ENCODE measurements at places on chromosomes 12 and 14. TPM values are rescaled to one million over a fixed set of nuclear protein-coding genes. Genes with fewer than 3 reads are reported as not detected.
A peak's percentile ranks its signal among the peaks of the same experiment; 100 is the strongest.

DBX2 gene
- 0.07 TPM for total RNA-seq

GRCh38 chr12:69901221-69901905, 76.3 kb downstream of the MYRFL start:
- no peak for DNase-seq

- no peak for DNase-seq
Measured at GRCh38 chr12:115000038-115000437, 316.1 kb upstream of the TBX3 start.

GRCh38 chr12:55729819-55730818, 1.3 kb upstream of the CD63 start:
- DNase-seq = no peak

EML5 gene
- 0.19 TPM for total RNA-seq

MVK gene
- 12.0 TPM for total RNA-seq

GRCh38 chr14:65434216-65434850, 21.8 kb downstream of the FUT8 start:
- DNase-seq = no peak

GRCh38 chr12:117143008-117143532, 43.9 kb upstream of the TESC start:
- DNase-seq = no peak

- no peak for DNase-seq
Measured at GRCh38 chr12:62649412-62650138, 182.9 kb downstream of the MON2 start.

ADAM21 gene
- total RNA-seq = not detected

GRCh38 chr12:80580254-80580653, 127.2 kb upstream of the MYF6 start:
- no peak for DNase-seq

- no peak for DNase-seq
Measured at GRCh38 chr14:43937001-43937400, 570.1 kb downstream of the FSCB start.

DNA sequence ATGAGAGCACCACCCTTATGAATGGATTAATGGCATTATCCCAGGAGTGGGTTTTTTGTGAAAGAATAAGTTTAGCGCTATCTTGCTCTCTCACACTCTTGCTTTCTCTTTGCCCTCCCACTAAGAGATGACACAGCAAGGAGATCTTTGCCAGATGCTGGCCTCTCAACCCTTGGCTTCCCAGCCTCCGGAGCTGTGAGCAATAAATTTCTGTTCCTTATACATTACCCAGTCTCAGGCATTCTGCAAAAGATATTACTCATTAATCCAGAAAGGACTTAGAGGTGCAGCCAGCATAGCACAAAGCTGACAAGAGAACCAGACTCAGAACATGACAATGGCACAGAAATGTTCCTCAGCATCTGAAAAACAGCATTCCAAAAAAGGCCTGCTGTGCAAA, 190.6 kb downstream of the ITPR2 start:
- no peak for DNase-seq

CCDC196 gene
- total RNA-seq = not detected

DNA sequence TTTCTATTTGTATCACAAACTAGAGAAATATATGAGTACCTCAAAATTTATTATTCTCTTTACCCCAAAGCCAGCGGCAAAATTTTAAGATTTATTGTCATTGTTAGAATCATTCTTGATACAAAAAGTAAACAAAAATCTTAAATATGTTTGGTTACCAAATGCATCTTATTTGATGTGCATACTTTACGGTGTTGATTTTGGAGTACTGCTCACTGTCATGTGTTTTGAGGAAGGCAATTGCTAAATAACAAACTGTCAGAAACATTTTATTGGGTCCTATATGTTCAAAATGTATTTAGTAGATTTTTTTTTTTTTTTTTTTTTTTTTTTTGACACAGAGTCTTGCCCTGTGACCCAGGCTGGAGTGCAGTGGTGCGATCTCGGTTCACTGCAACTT, 124.9 kb downstream of the PTPRR start:
- no peak for DNase-seq

PROX2 gene
- total RNA-seq = not detected

FGF23 gene
- total RNA-seq = not detected

DNA sequence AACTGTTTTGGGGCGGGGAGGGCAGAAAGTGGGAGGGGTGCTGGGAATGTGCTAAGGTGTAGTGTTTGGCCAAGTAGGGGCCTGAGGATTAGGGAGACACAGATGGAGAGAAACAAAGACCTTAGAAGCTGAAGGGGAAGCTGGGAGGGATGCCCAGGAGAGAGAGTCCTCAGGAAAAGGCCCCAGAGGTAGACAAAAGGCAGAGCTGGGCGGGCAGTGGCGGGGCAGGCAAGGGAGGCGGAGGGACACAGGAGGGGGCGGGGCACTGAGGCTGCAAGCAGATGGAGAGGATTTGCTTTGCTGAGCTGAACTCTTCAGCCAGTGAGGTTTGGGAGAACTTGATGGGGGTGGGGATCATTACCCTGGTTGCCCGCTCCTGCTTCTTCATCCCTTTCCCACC, 2.8 kb downstream of the PTMS start:
- no peak for DNase-seq

GRCh38 chr14:61215222-61216020, 65.7 kb downstream of the TMEM30B start:
- DNase-seq = no peak

- no peak for DNase-seq
Measured at GRCh38 chr14:55192054-55192621, 753 bp upstream of the DLGAP5 start.

NDUFB1 gene
- 423 TPM for total RNA-seq

- no peak for DNase-seq
Measured at GRCh38 chr12:105569886-105570285, 239.4 kb downstream of the C12orf75 start.

GRCh38 chr14:101078170-101078891, 174.8 kb upstream of the RTL1 start:
- DNase-seq = no peak

DNA sequence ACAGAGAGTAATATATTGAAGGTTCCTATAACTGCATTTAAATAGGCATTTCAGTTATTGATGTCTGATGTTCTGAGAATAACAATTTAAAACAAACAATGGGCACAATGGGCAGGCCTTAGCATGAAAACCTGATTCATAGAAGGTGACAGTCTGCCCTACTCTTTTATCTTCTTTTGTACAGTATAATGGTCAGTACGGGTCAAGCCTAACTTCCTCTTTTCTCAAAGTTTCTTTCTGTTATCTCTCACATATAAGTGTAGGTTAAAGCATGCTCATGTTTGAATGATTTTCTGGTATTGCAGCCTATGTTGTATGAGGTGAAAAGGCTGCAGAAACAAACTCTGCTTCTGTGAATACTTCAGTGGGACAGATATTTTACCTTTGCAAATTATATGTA, 14.2 kb downstream of the FKBP3 start:
- DNase-seq = no peak

ALG10B gene
- 7.4 TPM for total RNA-seq

DNA sequence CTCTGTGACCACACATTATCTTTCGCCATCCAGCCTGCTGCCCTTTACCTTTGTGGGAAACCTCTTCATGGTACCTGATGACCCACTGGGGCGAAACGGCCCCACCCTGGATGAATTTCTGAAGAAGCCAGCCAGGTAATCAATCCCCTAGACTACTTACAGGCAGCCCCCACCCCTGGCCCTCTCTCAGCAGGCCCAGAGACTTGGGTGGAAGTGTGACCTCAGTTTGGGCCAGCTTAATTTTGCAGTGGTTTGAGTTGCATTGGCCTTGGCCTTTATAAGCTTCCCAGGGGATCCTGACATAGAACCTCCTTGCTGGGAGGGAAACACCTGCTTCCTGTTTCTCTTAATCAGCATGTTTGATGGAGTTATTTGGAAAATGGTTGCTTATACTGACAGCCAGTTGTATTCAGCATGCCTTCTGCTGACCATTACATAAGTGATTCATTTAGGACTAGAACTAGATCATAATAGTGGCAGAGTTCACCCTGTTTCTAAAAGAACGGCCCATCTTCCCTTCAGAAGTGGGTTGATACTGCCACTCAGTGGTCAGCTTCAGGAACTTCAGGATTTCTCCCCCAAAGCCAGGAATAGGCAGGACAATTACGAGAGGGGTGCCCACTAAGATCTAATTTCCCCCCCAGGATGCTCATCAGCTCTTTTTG, 6.1 kb downstream of the SDR39U1 start:
- peak; percentile 64 for DNase-seq

EIF2S3B gene
- not detected for total RNA-seq

- DNase-seq = no peak
Measured at GRCh38 chr12:49893753-49894750, 9.6 kb downstream of the FAIM2 start.

DNA sequence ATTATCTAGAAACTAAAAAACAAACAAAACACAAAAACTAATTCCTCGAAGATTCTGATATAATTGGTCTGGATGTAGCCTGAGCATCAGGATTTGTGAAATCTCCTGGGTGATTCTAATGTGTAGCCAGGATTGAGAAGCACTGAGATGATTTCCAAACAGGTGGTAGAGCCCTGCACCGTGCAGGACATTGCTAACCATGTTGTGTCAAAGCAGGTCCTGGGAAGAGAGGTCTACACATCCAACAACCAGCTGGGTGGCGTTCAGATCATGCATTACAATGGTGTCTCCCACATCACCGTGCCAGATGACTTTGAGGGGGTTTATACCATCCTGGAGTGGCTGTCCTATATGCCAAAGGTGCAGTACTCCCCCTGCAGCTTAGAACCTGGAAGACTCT, 56.3 kb downstream of the FOXN4 start:
- no peak for DNase-seq

DNA sequence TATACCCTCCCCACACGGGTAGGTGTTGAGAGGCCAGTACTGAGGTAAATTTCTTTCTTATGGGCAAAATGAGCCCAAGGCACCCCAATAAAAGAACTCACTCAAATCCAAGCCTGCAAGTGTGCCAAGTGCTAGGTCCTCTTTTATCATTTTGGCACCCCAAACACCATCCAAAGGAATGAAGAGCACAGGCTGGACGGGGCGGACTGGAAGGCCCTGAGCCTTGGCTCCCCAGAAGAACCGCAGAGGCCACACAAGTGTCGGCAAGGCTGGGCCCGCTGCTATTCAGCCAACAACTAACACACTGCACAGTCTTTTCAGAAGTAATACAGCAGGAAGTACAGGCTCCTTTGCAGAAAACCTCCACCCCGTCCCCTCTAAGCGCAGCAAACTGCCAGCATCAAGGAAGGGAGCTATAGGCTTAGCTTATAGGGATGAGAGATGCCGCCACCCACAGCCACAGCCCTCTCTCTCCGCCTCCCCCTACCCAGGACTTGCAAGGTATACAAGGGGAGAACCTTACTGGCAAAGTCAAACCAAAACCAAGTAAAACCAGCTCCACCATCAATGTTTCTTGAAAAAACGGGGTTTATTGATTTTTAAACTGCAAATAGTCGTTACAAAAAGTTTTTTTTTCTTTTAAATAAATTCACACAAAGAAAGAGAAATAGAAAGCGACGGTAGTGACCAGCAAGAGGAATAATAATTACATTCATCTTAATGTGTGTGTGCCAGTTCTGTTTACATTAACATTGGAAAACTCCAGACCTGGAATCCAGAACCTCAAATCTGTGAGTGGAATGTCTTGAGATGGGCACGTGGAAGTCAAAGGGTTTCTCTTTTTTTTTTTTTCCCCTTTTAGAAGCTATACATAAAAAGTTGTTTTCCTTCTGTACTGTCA, 5.5 kb downstream of the ZFP36L1 start:
- no peak for DNase-seq

HOXC11 gene
- not detected for total RNA-seq

DNA sequence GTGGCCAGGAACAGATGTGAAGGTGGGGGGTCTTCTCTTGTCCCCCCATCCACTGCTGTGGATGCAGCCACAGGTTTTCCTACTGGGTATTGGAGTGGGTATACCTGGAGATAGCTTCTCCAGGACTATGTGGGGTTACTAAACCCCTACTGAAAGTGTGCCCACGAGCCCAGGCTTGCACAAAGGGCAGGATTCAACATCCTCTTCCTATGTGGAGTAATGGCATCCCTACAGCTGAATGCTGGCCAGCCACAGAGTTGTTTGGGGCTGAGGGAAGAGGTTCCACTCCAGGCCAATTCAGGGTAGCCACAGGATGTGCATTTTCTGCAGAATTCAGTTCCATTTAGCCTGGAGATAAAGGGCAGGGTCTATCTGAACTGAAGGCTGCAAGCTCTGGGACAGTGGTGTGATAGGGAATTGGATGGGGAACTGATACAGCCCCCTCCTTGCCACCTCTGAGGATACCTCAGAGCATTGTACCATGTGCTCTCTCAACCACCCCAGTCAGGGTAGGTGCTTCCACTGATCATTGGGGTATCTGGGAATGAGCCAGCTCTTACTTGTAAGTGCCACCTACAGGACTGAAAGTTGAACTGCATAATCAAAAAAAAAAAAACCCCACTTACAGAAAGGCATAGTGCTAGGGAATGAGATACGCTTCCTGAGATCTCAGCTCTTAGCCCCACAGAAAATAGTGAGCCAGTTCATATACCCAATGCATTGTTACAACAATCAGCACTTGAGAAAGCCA, 187.1 kb downstream of the KITLG start:
- DNase-seq = no peak

DNA sequence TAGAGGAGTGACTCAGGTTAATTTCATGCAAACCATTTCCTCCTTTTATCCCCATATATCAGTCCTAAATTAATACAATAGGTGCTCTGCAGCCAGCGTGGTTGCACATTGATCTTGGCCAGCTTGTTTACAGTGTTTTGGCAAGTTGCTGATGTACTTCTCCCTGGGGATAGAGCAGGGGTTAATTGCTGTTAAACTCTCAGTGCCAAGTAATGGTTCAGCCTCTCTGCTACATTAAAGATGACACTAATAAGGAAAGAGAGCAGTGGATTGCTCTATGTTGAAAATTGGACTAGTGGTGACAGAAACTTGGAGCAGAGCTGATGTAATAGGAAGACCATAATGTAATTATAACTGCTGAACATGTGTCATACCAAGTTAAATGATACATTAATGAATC, 717.5 kb downstream of the RERGL start:
- no peak for DNase-seq

DNA sequence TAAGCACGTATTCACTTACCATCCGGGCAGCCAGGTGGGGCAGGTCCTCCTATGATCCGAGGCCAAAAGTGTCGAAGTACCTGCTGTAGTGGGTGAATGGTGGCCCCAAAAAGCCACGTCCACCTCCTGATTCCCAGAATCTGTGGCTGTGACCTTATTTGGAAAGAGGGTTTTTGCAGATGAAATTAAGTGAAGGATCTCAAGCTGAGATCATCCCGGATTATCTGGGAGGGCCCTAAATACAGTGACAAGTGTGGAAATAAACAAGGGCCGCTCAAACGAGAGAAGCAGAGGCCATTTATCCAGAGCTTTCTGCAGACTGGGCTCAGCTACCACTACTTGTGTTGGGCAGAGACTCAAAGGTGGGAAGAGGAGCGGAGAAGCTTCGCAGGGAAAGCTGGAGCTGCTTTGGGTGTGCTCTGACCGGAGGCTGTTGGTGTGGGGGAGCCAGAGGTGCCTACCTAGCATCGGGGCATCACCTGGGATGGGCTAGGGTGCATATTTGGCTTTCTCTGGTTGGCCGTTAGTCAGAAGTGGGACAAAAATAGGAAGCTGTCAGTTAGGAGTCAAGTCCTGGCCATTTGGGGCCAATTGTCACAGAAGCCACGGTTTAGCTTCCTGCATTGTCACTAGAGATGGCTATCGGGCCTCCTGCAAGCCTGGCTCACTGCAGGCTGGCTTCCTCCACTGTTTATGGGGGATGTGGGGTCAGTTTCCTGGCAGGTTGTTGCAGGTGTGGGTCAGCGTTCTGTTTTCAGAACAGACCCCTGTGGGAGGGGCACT, 27.8 kb upstream of the DLK1 start:
- DNase-seq = no peak
